ENCODE measurements at places on chromosomes 5 and 9. TPM values are rescaled to one million over a fixed set of nuclear protein-coding genes. Genes with fewer than 3 reads are reported as not detected.

- H3K27ac ChIP-seq: no peak overlapping the region
- H3K4me3 ChIP-seq: no peak overlapping the region
- no peaks in the 10 kb centered on the region for H3K4me1 ChIP-seq
- DNase-seq: no peak
- H3K36me3 ChIP-seq: peaks cover 3% of the 10 kb centered on the region
- no peaks in the 10 kb centered on the region for H3K27me3 ChIP-seq
Observed at GRCh38 chr9:27165068-27165467, 56.0 kb downstream of the TEK start.

- DNase-seq: no peak
- no peaks in the 10 kb centered on the region for H3K4me1 ChIP-seq
- no peak overlapping the region for H3K4me3 ChIP-seq
- H3K27ac ChIP-seq: no peak overlapping the region
- H3K27me3 ChIP-seq: peaks cover 34% of the 10 kb centered on the region
Observed at GRCh38 chr9:36788534-36788933, 215.8 kb downstream of the MELK start.

Gene BHMT
- not detected for total RNA-seq

Gene FAM169A
- total RNA-seq: 7.3 TPM

DNA sequence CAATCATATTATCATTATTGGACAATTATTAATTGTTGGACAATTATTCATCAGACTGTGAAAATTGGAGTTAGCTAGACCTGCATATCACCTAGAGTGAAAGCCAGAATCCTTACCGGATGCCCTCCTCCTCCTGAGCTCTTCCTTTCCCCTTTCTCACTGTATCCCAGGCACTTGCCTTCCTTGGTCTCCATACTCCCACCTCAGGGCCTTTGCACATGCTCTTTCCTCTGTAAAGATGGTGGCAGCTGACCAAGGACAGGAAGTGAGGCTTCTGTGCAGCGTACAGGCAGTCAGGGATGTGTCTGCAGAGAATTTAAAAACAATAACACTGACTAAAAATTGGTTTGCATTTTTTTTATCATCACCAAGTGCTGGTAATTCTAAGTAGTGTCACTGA lies 15.5 kb upstream of the FAM193B start:
- H3K27ac ChIP-seq: no peak overlapping the region
- no peaks in the 10 kb centered on the region for H3K4me1 ChIP-seq
- no peak for DNase-seq
- H3K4me3 ChIP-seq: no peak overlapping the region
- no peaks in the 10 kb centered on the region for H3K27me3 ChIP-seq
- no peaks in the 10 kb centered on the region for H3K36me3 ChIP-seq

Gene CXCL14
- total RNA-seq: 1.7 TPM
